ENCODE measurements at places on chromosomes 3 and 15.

GRCh38 chr15:93460717-93461116 is 371.7 kb upstream of the RGMA start:
- DNase-seq = no peak

- no peak for DNase-seq
These were observed 11.3 kb upstream of the C3orf52 start for GRCh38 chr3:112074616-112075497.

GRCh38 chr15:98519767-98520550 is 128.4 kb upstream of the IGF1R start:
- DNase-seq = no peak

GRCh38 chr3:124257336-124257864 is 265.5 kb upstream of the ROPN1 start:
- DNase-seq = no peak

DNA sequence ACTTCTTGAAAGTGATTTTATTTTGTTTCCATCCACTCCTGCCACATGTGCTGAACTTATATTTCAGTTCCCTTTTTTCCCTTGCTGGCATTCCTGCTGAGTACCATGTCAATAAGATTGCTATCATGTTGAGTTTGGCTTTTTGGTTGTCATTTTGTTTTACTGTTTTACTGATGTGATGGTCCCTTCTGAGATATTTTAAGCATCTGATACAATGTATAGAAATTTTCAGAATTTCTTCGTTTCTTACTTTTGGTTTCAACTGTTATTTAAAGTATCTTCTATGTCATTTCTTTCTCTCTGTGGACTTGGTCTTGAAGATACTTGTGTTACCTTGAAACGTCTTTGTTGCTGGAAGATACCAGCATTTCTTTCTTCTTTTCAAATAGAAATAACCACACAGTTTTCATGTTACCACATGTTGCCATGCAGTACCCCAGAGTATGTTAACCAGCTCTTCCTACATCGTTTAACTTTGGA is 14.1 kb downstream of the SIDT1 start:
- DNase-seq = no peak

DNA sequence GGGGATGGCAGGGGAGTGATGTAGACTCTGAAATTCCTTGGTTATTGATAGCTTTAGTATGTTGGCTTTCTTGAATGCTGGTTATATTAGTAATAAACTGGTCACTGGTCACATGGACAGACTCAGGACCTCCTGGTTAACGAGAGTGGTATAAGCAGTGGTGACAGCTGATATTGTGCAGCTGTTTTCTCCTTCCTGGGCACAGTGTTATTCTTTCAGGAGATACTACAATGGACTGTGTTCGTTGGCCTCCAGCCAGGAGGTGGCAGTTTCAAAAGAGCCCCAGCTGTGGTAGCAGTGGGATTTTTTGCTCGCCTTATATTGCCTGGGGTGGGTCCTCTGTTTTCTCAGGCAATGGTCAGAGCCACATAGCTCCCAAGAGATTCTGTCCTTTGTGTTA is 181.6 kb upstream of the RBMS3 start:
- DNase-seq = no peak

DNA sequence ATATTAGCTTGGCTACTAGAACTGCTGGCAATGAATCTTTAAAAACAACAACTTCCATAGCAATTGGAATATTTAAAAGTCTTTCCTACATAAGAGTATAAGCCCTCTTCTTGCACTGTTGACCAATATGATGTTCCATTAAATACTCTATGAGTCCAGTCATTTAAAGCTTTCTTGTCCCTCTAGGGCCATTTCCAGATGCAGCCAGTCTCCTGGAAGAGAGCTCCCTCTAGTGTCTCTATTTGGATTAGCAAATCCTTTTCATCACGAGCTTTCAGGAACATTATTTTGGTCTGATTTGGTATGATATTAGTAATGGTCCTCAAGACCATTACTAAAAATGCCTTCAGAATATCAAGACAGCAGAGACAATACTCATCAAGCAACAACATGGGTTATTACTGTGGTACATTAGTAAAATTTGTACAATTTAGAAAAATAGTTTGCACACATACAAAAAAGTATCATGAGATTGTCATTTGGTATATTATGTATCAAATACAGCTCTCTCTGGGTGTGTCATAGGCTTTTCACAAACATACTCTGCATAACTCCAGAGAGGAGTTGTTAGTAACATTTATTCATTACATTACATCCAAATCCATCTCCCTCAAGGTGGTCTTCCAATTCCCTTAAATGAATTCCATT is 101.3 kb downstream of the DPH6 start:
- DNase-seq = peak; percentile 38

- no peak for DNase-seq
These were observed 15.3 kb upstream of the STRIT1 start for GRCh38 chr3:155308831-155309230.

DNA sequence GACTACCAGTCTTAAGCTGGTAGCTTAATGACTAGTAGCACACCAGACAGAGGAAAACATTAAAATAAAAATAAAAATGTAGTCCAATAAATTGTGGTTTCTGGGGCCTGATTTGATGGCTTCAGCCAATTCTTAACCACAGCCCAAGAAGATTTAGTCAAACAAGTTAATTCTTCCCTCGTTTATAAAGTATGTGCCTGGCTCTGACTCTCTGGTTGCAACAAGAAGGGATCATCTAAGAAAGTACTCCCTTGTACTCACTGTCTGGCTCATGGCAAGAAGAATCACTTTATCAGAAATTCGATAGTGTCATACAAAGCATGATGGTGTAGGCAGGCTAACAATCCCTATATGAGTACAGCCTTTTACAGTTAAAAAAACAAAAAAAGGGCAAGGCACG is 141.9 kb downstream of the P3H2 start:
- no peak for DNase-seq

DNA sequence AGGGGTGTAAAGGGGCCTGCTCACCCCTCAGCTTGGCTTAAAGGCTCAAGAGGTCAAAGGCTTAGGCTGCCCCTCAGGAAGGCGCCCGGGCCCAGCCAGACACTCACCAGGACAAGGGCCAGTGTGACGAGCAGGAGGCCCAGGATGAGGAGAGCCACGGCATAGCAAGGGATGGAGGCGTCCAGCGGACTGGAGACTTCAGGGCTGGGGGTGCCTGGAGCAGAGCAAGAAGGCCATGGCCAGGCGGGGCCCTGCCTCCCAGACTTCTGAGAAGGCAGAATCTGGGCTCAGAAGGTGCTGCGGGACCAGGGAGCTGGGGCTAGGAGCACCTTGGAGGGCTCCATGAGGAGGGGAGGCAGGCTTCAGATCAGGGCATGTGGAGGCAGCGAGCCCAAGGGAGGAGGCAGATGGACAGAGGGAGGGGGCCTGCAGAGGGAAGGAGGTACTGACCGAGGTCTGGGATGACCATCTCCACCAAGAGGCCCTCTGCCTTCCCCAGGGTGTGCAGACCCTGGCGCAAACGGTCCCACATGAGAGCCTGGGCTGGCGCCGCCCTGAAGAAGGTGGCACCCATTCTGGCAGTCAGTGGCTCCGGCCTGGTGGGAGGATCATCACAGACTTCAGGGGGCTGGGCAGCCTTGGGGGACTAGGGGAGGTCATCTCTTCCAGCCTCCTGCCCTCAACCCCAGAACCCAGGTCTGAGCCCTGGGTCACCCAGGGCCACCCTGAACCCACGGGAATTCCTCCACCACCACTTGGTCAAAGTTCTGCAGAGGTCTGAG is 24.5 kb downstream of the C15orf39 start:
- no peak for DNase-seq

DNA sequence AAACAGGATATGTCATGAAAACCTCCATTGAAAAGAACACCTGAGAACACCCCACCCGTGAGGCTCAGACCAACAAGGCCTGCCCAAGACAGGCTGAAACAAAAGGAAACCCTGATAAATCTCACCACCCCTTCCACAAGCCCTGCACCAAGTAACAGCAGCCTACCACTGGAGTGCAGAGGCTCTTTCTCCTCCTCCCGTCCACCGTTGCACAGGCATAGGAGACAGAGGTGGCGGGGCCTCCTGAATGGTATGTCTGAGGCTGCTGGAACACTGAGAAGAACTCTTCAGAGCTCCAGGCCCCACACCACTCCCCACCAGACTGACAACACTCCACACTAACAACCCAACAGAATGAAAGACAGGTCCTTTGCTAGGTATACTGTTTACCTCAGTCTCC is 21.4 kb downstream of the CHDH start:
- no peak for DNase-seq

DNA sequence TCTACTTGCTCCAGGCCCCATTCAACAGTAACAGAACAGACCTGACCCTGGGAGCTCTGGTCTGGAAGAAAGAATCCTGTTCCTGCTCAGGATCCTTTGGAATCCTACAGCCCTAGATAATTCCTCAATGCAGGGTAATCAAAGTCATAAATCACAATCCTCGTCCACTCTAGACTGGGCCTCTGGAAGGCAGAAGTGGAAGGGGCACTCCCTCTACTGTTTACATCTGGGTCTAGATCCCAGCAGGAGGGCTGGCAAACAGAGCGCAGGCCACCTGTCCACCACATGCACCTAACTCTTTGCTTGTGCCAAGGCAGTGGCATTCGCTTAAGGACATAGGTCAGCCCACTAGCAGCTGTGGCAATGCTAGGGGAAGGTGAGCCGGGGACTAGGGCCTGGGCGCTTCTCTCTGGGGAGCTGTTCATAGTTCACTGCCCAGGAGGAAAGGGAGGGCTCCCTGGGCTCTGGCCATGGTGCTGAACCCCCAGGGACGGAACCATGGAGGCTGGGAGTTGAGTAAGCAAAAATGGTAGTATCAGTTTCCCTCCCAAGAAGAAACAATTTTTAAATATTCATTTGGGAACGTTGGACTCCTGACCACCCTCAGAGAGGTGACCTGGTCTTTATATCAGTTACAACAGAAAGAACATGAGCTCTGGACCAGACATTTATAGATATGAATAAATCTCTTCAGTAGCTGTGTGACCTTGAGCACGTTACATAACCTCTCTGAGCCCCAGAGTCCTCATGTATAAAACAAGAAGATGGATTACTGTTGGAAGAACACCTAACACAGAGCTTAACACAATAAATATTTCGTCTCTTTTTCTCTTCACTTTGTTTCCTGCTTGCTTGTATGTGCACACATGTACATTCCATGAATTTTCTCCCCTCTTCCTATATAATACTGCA is 90.2 kb downstream of the NTRK3 start:
- DNase-seq = peak; percentile 19

- DNase-seq = no peak
These were observed 841.2 kb downstream of the TUSC7 start for GRCh38 chr3:117550766-117551165.

DNA sequence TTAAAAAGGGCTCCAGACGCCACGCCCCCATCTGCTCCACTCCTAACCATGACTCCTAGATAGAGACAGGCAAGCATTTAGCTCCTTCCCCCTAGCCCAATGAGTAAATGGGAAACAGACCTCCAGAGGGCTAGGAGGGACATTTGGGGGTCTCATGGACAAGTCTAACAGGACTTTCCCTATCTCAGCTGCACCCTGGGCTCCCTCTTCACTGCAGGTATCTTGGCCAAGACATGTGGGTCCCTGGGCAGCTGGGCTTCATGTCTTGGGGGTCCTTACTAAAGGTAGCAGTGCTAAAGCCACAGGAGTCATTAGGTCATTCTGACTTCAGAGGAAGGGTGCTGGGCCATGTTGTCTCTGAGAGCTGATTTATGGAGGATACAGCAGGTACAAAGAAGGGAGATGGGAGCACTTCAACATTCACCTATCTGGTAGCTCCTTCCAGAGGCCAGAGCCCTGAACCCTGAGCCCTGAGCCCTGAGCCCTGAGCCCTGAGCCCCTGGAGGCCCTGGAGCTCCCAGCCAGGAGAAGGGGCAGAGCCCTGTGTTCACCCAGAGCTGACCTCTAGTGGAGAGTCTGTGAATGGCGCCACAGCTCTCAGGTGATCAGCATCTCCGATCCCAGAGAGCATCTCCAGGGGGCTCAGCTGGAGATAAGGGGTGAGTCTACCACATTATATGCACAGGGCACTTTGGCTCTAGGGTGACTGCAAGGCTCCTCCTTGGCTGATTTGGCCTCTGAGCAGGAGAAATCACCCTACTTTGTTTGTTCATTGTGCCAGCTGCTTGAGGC is 40.1 kb upstream of the EPHB1 start:
- peak; percentile 37 for DNase-seq

- no peak for DNase-seq
These were observed 176.5 kb upstream of the LYSMD4 start for GRCh38 chr15:99909592-99910295.

- no peak for DNase-seq
These were observed 507 bp downstream of the DIPK2A start for GRCh38 chr3:143972155-143972504.

GRCh38 chr3:127787071-127787490 is 35.2 kb downstream of the MGLL start:
- DNase-seq = no peak

DNA sequence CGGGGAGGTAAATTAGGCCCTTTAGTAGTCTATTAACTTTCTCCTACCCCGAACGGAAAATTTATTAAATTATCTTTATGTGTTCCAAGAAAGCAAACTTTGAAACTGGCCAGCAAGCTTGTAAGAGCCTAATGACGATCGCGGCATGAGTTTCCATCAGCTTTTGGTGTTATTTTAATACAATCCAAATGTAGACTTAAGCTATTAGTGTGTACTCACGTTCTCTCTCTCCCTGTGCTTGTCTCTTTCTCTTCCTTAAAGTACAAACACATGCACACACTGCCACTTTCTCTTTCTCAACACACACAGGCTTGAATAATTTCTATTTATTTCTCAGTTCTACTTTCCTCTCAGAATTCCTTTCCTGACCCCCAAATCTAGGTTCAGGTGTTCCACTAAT is 108.8 kb upstream of the MME start:
- no peak for DNase-seq

DNA sequence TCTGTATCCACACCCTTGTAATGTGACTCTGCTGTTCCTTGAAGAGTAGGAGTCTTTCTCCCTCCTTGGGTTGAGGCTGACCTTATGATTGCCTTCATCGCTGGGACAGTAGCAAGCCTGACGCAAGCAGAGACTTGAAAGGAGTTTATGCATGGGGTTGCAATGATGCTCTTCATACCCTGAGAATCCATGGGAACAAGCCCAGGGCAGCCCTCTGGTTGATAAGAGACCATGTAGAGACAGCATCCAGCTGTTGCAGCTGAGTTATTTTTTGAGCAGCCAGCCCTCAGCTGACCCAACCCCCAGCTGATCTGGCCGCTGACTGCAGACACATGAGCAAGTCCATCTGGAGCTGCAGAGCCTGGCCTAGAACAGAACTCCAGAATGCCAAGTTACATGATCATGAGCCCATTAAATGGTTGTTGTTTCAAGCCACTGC is 60.6 kb upstream of the ARNT2 start:
- no peak for DNase-seq

- no peak for DNase-seq
These were observed 201.4 kb upstream of the ARHGEF26 start for GRCh38 chr3:153919773-153920172.

GRCh38 chr3:148173851-148174250 is 523.9 kb upstream of the AGTR1 start:
- DNase-seq = no peak

Measured in OCI-LY7 (cell line).